ENCODE measurements at places on chromosomes 11 and 22.

GRCh38 chr22:19903031-19903430, 38.5 kb upstream of the COMT start:
- no peak for DNase-seq

DNA sequence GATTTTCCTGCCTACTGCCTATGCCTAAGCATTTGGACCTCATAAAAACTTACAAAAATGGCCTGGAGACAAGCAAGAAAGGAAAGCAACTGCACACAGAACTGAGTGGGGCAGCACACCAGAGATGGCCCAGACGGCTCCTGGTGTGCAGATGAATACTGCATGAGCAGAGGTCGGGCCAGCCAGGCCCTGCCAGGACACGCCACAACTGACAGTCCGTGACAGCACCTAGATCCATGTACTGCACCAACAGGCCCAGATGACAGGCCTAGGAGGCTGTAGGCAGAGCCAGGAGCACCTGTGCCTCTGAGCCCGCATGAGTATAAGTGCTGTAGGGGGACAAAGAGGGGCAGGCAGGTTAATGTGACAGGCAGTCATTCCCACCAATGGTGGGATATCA, 160.2 kb downstream of the IGLL1 start:
- no peak for DNase-seq

- DNase-seq, result no peak
Observed at GRCh38 chr22:38401336-38402084, 53.5 kb downstream of the KCNJ4 start.

- no peak for DNase-seq
Observed at GRCh38 chr11:18066626-18067025, 20.6 kb upstream of the TPH1 start.

DNA sequence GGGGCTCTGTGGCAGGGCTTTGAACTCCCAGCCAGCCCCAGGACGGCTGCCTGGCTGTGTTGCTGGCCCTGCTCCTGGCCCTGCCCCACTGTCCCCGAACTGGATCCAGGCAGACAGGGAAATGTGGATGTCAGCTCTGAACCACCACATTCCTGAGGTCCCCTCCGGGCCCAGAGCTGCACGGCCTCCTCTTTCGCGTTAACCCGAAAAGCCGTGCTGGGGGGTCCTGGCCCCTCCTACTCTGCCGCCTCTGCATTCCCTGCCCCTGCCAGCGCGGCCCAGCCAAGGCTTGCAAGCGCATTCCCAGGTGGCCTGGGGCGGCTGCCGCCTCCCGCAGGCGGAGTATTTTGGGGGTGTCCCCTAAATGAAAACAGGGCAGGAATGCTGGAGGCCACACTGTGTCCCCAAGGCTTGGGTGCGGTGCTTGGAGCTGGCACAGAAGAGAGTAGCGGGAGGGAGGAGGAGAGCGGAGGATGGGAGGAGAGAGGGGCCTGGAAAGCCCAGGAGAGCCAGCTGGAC, 5.4 kb downstream of the LINC01488 start:
- DNase-seq, result no peak

- no peak for DNase-seq
Observed at GRCh38 chr11:85132851-85133585, 494.1 kb downstream of the DLG2 start.

DNA sequence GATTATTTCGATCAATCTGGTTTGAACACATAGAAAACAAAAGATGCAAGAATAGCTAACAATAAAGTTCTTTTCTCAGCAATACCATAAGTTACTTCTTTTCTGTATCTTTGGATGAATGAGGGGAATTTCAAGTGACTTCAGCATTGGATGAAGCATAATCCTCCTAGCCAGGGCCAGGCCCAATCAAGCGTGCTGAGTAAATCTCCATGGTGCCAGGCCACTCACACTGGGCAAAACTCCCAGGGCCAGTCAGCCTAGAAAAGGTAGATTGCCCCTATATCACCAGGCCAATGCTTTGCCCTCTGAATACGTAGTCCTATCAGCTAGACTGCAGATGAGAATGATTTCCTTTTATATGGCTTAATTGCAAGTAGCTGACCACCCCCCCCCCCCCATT, 6.0 kb downstream of the CNTF start:
- no peak for DNase-seq

GRCh38 chr11:94731880-94732601, 36.1 kb upstream of the AMOTL1 start:
- no peak for DNase-seq

GRCh38 chr11:10537600-10537999, 3.4 kb downstream of the RNF141 start:
- no peak for DNase-seq

DNA sequence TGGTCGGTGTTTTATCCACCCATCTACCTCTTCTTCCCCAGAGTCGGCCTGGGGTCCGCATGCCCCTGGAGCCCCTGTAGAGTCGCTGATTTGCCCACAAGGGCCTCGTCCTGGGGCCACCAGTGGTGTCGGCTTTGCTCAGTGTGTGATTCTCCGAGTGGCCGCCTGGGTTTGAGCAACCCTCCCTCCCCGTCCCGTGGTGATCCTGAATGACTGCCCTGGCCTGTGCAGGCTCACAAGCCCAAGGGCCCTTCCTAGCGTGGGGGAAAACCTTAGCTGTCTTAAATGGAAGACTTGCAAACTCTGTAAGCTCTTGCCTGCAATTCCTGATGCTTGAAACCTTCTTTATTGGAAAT, 128.3 kb downstream of the OSBP2 start:
- DNase-seq, result no peak

DNA sequence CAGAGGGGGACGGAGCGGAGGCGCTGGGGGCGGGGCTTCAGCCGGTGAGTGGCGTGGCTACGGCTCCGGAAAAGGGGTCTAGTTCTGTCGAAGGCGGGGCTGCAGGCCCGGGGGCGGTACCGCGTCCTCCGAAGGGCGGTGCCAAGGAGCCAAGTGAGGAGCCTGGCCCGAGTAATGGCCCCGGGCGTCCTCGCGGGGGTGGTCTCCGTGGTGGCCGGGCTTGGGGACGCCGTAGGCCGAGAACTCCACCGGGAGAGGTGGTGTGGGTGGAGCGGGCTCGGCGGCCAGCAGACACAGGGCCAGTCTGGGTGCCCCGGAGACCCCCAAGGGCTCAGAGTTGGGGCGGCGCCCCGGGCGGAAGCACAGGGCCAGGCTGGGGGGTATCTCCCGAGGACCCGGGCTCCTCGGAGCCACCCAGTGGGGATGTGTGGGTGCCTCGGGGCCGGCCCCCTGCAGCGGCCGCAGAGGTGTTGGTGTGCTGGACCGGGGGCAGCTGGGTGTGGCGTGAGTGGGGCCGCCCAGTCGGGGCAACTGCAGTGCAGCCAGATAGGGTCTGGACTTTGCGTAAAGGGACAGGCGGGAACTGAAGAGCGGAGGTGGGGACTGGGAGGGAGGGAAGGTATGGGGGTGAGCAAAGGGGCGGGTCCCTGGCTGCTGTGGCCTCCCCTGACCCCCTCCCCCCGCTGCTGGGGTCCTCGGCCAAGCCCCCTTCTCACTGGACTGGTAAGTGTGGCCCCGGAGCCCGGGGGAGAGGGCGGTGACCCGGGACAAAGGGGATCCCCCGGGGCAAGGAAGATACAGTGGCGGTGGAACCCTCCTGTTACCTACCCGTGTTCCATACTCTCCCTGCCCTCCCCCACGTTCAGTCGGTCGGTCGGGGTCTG, 838 bp downstream of the FKBP2 start:
- DNase-seq, result no peak

DNA sequence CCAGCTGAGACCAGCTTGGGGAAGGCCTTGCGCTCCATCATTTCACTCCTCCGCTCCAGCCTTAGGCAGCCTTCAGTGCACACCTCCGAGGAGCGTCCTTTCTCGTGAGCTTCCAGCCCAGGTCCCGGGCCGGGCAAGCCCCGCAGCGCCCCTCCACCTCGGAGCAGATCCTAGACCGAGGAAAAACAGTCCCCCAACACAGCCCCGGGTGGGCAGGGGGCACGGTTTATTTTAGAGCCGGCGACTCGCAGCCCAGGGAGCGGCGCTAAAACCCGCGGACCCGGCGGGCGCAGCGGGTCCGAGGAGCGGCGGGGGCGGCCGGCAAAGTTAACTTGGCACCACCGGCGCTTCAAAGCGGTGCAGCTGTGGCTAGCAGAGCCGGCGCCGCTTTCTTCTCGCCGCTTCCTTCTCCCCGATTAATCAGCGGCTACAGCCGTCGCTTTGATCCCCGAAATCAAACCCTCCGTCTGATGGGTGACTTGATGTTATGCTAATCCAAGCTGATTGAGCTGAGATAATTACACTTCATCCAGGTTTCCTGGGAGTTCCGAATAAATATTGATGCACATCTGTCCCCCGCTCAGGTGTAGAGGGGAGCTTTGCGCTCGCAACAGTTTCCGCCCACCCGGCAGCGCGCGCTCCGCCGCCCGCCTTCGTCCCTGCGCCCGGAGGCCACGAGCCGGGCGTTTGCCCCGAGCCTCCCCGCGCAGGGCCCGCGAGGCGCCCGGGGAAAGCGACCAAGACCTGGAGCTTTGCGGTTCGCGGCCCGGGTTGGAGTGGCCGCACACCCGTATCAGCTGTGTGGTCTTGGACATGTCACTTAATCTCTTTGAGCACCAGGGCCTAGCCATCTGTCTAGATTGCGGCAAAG, 192.7 kb downstream of the BUD13 start:
- no peak for DNase-seq

DNA sequence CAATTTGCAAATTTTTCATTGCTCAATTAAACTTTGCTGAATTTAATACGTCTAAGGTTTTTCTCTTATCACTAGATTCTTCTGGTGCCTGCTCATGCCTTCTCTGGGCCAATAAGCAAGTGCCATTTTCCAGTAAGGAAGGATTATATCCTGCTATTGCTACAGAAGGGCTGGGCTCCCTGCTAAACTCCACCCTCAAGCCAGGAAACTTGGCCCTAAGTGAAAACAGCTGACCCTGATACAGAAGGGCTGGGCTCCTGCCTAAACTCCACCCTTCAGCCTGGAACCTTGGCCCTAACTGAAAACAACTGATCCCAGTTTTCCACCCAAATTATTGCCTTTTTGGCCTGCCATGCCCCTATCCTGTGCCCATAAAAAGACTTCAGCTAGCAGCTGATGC, 385.3 kb downstream of the DYNC2H1 start:
- no peak for DNase-seq

GRCh38 chr11:60168306-60168705, 14.6 kb downstream of the MS4A6A start:
- DNase-seq, result no peak

GRCh38 chr11:27861706-27862430, 161.6 kb upstream of the BDNF start:
- DNase-seq, result no peak

GRCh38 chr11:81700076-81700475, 1033.6 kb downstream of the FAM181B start:
- DNase-seq, result no peak

- no peak for DNase-seq
Observed at GRCh38 chr11:132022733-132023478, 652.5 kb downstream of the NTM start.

DNA sequence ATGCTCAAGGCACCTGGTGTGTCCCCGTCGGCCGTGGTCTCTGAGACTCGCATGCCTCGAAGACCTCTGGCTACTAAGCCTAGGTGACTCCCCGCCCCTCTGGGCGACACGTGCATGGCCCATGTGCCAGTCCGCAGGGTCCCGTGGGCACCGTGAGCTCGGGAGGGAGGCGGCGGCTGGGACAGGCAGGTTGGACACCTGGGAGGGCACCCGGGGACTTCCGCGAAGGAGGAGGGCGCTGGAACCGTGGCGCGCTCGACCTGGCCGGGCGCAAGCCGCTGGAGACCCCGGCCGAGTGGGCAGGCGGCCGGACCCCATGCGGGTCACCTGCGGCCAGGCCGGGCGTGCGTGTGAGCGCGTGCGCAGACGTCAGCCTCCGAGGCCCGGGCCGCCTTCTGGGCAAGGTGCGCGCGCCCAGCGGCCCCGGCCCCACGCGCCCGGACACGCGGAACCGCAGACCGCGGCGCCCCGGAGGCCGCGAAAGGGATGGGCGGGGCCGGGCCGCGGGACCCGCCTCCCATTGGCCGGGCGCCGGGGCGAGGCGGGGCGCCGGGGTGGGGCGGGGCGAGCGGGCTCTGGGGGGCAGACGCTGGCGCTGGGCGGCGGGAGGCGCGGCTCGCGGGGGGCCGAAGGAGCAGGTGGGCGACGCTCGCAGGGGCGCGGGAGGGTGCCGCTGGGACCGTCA, 579 bp upstream of the RASD2 start:
- DNase-seq, result peak; percentile 47

GRCh38 chr11:60994541-60995080, 23.1 kb downstream of the CD6 start:
- DNase-seq, result no peak

GRCh38 chr22:43288378-43288777, 54.8 kb downstream of the SCUBE1 start:
- DNase-seq, result no peak

- DNase-seq, result no peak
Observed at GRCh38 chr11:31509051-31509428, 382 bp downstream of the IMMP1L start.

- no peak for DNase-seq
Observed at GRCh38 chr11:130653838-130654636, 205.6 kb downstream of the ADAMTS15 start.

DNA sequence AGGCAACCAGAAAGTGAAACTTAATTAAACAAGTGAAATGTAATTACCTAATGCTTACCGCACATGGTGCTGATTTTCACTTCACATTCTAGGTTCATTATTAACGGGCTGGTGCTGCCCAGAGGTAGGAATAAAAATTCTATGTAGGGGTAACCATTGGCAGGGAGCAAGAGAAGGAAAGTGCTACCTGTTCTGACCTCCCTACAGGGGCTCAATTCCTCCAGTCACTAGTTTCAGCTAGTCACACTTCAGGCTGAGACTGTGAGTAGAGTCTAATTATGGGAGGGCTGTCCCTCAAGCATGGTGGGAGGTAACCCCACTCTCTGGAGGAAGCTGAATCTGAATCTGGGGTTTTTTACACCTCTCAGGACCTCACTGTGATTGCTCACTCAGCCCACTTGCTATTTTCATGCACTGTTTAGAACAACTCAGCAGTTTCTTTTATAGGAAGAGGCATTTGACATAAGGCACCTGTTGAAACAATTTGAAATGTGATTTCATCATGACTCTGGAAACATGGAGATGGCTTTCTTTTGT, 75.4 kb downstream of the MAML2 start:
- DNase-seq, result no peak

GRCh38 chr22:37726241-37726887, 29.5 kb downstream of the TRIOBP start:
- DNase-seq, result no peak

DNA sequence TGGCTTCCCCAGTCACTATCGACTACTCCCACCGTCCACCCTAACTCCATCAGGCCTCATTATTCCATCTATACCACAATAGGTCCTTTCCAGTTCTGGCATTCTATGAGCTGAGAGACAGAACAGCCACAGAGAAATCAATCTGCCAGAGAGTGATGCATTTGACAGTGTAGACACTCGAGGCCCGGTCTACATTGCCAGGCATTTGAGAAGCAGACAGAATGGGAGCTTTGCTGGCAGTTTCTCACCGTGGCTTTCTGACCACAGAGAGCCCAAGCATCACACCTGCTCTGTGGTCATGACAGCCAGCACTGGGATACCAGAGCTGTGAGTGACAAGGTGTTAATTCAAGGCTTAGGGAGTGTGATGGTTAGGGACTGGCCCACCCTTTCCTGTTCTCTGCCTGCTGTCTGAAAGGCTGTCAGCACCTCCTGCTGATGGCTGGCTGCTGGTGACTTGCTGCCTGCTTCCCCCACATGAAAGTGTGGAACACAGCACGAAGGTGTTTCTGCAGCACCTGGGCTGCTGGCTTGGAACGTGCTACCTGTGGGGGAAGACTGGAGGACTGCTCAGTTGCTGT, 137.8 kb downstream of the KIRREL3 start:
- DNase-seq, result no peak

Data from stimulated activated CD8-positive, alpha-beta memory T cell treated with anti-CD3 and anti-CD28 coated beads, Interleukin-2, amount 100 ng/mL, for 1 hour (primary cell).